ENCODE measurements at places on chromosomes 6 and 20.
A peak's percentile ranks its signal among the peaks of the same experiment; 100 is the strongest.

DNA sequence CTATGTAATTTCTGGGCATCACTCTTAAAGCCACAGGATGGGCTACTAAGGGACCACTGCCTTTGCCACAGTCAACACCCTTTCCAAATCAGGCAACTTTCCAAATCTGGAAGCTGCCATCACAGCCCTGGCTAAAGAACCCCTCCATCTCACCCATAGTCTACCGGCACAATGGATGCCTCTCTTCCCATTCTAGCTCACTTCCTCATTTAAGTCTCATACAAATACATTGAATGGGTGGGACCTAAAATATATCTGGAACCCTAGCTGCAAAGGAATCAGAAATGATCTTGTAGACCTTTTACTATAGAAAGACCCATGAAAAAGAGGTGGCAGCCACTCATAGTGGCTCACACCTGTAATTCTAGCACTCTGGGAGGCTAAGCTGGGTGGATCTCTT, 3.3 kb upstream of the TREML4 start:
- DNase-seq, result no peak

- DNase-seq, result no peak
Measured at GRCh38 chr20:13286607-13287006, 65.5 kb downstream of the ISM1 start.

- DNase-seq, result no peak
Measured at GRCh38 chr6:106122938-106123656, 37.0 kb downstream of the PRDM1 start.

DNA sequence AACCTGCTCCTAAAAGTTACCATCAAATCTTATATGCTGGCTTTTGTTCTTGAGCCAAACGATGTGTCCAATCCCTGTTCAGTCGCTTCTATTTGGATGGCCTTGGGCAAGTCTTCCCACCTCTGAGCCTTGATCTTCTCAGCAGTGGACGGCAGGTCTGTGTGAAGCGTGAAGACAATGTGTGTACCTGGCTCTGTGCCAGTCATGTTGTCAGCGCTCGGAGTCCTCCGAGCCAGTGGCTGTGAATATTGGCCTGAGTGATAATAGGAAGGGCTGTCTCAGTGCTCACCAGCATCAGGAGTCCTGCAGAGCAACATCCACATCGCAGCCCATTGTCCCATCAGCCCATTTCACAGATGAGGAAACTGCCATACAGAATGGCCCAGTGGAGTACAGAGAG, 219.0 kb downstream of the CDC5L start:
- DNase-seq, result no peak

DNA sequence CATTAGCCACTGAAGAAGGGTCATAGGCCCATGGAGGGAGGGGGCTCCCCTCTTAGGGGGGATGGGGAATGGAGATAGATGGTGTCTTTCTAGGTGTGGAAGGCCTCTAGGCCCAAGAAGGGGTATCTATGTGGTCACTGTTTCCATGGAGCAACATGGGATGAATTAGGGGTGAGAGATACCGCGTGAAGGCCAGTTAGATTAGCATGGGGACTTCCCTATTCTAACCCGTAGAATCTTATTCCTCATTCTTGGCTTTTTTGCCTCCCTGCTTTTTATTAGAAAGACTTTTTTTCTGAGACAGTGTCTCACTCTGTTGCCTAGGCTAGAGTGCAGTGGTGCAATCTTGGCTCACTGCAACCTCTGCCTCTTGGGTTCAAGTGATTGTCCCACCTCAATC, 3.2 kb downstream of the RAB44 start:
- no peak for DNase-seq

DNA sequence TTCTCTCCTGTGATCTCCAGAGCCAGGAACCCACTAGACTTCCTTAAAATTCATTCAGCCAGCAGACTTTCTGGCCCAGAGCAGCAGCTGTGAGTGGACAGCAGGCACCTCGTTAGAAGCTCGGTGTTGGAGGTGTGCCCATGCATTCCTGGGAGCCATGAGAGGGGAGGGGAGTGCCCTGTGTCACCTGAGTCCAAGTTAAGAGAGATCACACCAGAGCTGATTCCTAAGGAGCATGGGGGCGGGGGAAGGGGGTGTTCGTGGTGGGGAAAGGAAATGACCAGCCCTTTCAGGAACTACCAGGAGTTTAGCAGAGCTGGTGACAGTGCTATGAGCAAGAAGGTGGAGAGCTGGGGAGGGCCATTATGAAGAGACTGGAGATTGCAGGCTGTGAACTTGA, 46.9 kb downstream of the GFRA4 start:
- DNase-seq, result peak; percentile 85

GRCh38 chr6:100657678-100658330, 193.1 kb upstream of the SIM1 start:
- DNase-seq, result no peak

GRCh38 chr6:69308584-69308983, 488.2 kb downstream of the LMBRD1 start:
- DNase-seq, result no peak

DNA sequence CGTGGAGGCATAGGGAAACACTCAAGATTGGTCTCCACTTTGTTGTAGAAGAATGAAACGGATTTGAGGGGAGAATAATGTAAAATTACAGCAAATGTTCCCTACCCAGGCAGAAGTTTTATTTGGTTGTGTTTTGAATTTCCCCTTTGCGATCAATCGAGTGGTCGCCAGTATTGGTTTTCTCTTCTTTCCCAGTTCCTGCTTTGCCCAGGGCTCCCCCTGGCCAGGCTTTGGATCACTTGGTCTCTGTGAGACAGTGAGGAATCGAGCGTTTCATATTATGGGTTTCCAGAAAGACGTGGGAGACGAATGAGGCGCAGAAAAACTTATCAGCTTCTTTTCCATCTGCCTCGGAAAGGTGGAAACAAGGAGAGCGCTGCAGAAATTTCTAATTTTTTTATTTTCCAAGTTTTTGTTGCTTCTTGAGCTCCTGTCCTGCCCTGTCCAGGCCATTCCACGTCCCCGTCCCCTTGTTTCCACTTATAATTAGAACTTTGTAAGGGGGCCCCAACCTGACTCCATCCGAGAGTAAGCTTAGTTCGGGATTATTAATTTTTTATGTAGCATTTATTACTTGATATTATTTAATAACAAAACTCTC, 7.5 kb upstream of the TBX18 start:
- DNase-seq, result peak; percentile 26

GRCh38 chr6:143408151-143408786, 42.2 kb downstream of the ADAT2 start:
- DNase-seq, result no peak

GRCh38 chr20:61993058-61993457, 72.6 kb downstream of the TAF4 start:
- DNase-seq, result no peak

DNA sequence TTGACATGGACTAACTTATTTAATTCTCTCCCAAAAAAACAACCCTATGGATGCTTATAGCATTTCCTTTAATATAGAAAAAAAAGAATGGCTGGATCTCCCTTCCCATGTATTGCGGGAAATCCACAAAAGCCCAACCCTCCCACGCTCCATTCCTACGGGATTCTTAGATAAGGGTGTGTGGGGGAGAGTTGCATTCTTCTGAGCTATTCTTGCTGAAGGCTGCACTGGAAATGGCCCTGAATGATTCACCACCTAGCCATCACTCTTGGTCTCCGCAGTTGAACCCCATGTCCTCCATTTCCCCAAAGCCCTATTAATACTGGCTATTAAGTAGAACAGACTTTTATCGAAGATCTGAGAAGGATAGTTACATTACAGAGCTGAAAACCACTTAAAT, 41.9 kb upstream of the ADGRF5 start:
- DNase-seq, result peak; percentile 62

- peak; percentile 58 for DNase-seq
Measured at GRCh38 chr6:17987697-17988421, 424 bp upstream of the KIF13A start.

DNA sequence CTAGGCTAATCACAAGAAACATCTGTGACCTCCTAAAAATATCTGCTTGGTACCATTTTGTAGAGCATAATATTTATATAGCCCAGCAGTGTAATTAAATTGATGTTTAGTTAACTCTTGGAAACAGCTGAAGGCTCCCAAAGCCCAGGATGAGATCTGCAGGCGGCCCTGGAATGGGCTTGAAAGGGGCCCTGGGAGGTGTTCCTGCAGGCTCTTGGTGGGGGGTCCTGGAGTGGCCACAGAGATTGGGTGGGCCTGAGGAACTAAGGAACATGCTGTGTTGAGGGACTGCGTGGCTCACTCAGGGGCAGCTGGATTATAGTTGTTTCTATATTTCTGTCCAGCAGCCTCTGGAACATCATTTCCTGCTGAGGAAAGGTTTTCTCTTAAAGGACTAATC, 9.2 kb downstream of the SCP2D1 start:
- no peak for DNase-seq

GRCh38 chr6:166751051-166751595, 124.1 kb upstream of the RPS6KA2 start:
- DNase-seq, result peak; percentile 72

DNA sequence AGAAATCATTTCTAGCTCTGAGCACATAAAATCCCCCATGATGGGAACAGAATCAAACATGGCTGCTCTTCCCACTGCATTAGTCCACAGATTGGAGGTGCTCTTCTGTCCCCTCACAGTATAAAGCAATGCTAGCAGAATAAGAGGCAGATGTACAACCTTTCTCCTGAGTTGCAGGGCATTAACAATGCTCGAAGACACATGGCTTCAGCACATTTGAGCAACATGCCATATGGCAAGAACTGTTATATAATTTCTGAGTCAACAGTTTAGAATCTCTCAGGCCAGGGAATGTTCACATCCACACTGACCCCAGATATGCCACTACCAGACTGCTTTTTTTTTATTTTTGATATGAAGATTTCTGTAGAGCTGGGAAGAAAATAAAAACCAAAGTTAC, 119.6 kb downstream of the KIF13A start:
- DNase-seq, result no peak

- DNase-seq, result no peak
Measured at GRCh38 chr20:23565503-23566045, 2.7 kb downstream of the CST9L start.

- DNase-seq, result peak; percentile 62
Measured at GRCh38 chr6:141309295-141309694, 823.4 kb upstream of the GJE1 start.

- DNase-seq, result no peak
Measured at GRCh38 chr20:62557462-62557861, 81.7 kb upstream of the GATA5 start.

- DNase-seq, result no peak
Measured at GRCh38 chr6:161067749-161068148, 76.2 kb downstream of the MAP3K4 start.

- DNase-seq, result no peak
Measured at GRCh38 chr20:19427913-19428312, 215.5 kb downstream of the SLC24A3 start.

GRCh38 chr6:136846046-136846445, 23.7 kb downstream of the PEX7 start:
- DNase-seq, result peak; percentile 70

DNA sequence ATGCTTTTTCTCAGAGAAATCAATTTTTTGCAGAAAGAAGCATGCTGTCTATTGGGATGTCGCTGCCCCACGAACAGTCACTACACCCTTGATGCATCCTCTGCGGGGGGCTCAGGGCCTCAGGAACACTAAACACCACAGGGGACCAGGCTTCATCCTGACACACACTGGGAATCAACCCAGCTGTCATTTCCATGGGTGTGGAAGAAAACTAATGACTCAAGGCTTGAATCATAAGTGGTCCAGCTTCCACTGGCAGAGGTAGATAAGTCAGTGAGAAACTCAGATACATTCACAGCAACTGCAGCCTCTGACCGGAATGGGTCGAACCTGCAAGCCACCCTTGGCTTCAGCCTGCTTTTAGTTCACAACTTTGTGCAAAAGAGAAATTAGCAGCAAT, 81.3 kb upstream of the SPTLC3 start:
- no peak for DNase-seq

GRCh38 chr6:143060806-143061596, at the start of gene AIG1:
AIG1 (plus strand) TSS chr6:143060889; CDS start chr6:143060926, 37 bp downstream.
- peak; percentile 75 for DNase-seq

GRCh38 chr20:1225783-1226654, at the start of gene RAD21L1:
RAD21L1 (plus strand) TSS chr20:1226044; CDS start chr20:1228454, 2,410 bp downstream.
- peak; percentile 80 for DNase-seq

DNA sequence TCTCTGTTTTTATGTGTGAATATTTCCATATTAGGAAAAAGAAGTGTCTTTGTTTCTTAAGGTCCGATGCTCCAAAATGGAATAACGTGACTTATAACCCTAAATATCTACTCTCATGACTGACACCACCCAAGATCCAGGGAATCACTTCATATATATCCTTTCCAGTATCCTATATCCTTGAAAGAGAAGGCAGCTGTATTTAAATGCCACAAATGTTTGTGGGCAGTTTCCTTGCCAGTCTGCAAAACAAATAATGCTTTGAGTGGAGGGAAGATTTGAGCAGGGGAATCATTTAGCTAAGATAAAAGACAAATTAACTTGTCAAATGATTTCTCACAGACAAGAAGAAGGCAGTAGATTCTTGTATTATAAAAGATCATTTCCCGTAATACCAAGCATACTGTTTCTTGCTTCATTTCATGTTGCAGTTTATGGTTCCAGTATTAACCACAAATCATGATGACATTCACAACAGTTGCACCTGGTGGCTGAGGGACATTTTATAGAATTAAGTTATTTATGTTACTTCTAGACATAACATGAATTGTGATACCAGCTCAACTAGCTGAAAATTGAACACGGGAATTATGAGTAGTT, 30.0 kb upstream of the FABP7 start:
- DNase-seq, result no peak

DNA sequence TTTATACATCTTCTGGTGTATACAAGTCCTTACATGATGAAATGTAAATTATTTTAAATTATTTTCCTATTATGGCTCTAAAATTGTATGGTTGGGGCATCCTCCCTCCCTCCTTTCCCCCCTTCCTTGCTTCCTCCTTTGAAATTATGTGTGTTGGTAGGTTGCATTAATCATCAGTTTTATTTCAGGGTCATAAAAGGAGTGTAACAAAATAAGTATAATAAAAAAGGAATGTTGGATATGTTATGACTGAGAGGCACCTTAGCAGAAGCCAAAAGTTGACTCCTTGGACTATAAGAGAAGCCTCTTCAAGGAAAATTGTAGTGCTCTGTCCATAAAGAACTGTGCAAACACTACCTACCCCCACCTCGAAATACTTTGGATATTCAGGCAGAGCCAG, 46.6 kb upstream of the PTPRK start:
- no peak for DNase-seq

GRCh38 chr6:127891731-127892326, 9.0 kb downstream of the THEMIS start:
- DNase-seq, result no peak

DNA sequence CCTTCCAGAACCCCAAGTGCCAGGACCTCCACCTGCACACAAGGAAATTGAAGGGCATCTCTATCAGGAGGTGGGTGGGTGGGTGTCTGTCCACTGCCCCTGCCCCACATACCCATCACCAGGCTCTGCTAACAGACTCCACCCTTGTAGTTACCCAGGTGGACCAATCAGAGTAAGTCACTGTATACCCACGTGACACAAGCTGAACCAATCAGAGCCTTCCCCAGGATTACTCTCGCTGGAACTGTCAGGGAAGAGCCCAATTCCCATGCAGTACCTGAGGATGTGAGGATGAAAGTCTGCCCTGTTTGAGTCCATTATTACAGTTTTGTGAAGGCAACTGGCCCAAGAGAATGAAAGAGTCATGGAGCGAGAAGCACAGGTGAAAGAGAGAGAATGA, 4.2 kb downstream of the OCSTAMP start:
- peak; percentile 21 for DNase-seq

- DNase-seq, result no peak
Measured at GRCh38 chr6:45430590-45431202, 53.0 kb upstream of the SUPT3H start.

Data from mesendoderm (in vitro differentiated cells).